CD4-positive, alpha-beta T cell treated with Interleukin-2 at 100 ng/mL for 4 hours (primary cell): ENCODE measurements at places on chromosomes 7 and 10.

DNA sequence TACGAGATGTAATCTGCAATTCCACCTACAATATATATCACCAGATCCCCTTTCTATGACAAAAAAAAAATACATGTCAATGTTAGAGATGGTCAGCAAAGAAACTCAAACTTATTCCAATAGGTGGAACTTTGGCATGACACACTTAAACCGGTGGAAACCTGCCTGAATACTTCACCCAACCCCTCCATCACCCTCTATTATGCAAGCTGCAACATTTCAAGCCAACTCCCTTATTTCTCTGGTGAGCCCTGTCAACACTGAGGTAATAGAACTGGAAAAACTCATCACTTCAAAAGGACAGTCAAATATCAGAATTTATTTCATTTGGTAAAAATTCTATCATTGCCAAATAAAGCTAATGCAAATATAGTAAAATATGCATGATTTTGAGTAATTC is 3.6 kb downstream of the ZNF438 start:
- DNase-seq, result no peak

DNA sequence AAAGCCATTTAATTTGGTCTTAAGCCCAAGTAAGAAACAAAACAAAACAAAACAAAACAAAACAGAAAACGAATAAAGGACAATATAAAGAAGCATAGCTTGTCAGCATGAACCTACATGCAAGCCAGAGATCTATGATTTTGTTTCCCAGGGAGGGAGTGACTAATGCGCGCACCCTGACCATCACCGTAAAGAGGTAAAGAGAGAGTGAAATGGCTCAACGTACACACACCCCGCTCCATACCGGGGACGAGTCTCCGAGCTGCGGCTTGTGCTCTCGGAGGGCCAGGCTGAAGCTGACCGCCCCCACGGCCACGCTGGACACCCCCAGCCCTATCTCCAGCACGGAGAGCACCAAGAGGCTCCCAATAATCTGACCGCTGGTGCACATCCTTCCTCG is 1.1 kb downstream of the TMEM196 start:
- DNase-seq, result no peak

GRCh38 chr10:86285136-86285790 is 81.3 kb downstream of the GRID1 start:
- DNase-seq, result no peak

GRCh38 chr10:16960551-16960950 is 143.3 kb upstream of the RSU1 start:
- no peak for DNase-seq

- peak; percentile 26 for DNase-seq
Measured at GRCh38 chr7:92639213-92639896, 49.2 kb upstream of the FAM133B start.

GRCh38 chr10:129972145-129972965 is 8.3 kb upstream of the EBF3 start:
- no peak for DNase-seq

DNA sequence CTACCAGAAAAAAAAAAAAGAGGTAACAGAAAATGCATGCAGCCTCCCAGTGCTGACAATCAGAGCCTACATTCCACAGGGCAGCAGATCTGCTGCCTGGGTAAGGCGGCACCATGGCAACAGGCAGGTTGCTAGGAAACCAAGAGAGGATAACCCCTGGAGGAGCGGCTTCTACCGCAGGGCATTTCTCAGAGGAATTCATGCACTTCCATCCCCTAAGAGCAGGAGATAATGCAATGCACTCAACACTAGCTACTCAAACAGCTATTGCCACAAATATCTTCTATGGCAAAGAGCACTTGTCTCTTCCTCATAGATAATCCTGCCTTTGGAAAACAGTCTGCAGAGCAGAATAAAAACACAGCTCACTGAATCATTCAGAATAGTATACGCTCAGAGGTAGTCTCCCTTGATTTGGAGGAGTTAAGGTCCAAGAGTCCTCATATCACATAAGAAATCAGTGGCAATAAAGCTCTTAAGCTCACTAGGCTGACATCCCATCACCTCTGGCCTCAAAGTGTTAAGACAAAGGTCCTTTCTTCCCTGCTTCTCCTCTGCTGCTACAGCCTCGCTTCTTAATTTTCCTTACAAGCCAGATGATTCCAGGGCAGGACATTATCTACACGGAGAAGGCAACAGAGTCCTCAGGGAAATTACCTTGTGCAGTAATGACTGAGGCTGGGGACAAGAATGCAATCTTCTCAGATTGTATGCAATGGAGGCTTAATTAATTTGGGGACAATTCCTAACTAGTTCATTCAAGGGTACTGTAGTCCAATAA is 10.7 kb downstream of the PSAP start:
- no peak for DNase-seq

- DNase-seq, result no peak
Measured at GRCh38 chr10:124911124-124912067, 30.5 kb upstream of the ZRANB1 start.

DNA sequence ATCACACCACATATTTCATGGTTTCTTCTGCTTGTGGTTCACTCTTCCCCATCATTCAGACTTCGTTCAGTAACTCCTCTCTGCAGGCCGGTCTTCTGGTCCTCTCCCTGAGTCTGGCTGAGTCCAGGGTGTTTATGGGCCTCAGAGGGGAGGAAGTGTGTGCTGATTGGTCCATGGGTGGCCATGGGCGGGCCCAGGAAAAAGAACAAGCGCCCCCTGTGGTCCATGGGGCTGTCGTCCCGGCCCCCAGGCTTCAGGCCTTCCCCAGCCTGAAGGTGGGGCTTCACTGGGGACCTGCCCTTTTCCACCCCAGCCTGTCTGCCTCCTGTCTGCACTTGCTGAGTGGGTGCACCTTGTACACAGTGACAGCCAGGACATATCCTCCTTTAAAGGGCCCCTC is 123.7 kb downstream of the VIPR2 start:
- no peak for DNase-seq

DNA sequence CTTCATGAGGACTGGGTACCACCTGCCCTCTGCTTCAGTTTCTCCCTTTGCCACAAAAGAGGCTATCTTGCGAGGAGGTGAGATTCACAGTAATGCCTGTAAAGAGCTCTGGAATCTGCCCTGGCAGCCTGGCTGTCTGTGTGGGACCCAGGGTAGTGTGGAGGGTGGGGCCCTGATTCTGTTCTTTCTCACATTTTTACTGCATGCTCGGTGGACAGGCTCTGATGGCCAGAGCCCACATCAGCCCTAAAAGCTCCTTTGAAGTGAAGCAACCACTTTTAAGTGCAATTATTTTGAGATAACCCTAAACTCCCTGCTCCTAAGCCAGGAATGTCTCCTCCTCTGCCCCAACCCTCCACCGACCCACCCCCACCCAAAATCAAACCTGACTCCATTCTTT is 92.1 kb upstream of the PODXL start:
- DNase-seq, result no peak

DNA sequence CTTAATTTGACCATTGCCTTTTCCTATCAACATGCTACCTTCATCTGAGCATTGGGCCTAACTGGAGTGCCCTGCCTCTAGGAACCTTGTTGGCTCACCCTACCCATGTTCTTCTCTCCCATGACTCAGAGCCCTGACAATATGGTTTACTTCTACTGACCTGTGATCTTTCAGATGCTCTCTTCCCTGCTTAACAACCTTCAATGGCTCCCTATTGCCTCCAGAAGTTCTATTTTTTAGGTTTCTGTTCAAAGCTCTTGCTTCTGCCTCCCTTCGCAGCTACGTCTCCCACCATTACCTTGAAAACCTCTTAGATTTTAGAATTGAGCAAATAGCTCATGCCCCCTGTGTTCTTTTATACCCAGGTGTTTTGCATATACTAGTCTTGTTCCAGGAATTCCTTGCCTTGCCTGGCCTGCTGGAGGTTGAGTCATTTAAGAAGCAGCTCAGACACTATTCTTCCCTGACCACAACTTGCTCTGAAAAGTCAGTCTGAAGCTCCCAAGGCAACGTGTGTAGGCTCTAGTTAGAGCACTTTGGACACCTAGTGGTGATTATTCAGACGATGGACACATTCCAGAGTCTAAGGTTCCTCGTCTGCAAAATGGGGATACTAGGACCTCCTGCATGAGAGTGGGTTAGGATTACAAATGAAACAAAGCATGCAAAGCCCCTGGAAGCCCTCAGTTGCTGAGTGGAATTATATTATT is 64.4 kb upstream of the EMX2 start:
- no peak for DNase-seq

DNA sequence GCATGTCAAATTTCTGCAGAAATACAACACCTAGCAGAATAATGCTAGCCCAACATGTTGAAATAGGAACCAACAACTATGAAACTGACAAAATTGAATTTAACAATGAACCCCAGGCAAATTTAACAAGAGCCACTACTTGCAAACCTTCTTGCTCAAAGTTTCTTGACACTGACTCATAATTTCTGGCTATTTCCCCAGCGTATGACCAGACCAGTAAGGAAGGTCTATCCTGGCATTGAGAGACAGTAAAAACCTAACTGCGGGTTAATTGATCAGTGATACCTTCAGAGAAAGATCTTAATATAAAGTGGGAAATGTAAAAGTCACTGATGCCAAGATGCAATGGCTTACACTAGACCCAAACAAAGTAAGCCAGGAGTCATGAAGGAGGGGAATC is 510.1 kb downstream of the ARL4A start:
- no peak for DNase-seq

GRCh38 chr10:34758447-34758996 is 56.6 kb downstream of the PARD3 start:
- no peak for DNase-seq

DNA sequence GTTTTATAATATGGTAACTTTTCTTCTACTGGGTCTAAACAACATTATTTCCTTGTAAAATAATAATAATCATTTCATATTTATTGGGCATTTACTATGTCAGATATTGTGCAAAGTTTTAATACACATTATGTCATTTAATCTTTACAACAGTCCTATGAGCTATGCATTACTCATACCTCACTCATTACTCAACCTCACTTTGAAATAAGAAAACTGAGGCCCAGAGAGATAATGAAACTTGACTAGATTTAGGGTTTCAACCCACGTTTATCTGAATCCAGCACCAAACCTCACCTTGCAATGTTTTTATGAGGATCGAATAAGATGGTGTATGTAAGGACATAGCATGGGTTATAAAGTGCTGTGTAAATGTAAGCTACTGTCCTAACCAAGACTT is 153.2 kb upstream of the SLC13A1 start:
- no peak for DNase-seq

GRCh38 chr7:128102490-128103291 is 71.5 kb upstream of the LRRC4 start:
- no peak for DNase-seq

DNA sequence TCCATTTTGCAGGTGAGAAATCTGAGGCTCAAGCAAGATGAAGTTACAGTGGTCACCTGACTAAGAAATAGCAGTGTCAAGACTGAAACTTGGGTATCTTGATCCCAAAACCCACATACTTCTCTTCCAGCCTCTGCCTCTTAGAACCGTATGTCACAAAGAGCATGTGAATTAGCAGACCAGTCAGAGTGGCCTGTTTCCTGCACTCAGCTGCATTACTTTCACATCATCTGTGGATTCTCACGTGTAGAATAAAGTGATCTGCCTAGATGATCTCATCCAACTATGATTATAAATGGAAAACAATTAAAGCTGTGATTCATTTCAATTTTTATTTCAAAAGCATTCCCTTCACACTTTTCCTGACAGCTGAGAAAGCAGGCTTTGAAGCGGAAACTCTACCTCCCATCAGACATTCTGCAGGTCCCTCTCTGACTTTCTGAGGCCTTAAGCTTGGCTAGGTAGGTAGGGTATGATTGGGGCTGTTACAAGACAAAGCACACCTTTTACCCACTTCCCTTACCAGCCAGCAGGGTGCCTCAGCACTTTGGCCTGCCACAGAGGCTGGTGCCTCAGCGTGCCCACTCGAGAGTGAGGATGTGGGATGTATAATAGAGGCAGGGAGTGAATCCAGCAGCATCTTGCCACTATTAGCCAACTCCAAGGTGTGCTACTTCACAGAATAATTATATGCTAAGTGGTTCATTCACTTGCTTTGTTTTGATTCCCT is 70.2 kb upstream of the PDE1C start:
- no peak for DNase-seq

GRCh38 chr7:104643587-104644217 is 315.3 kb downstream of the LHFPL3 start:
- no peak for DNase-seq

GRCh38 chr7:83695128-83695960 is 46.4 kb upstream of the SEMA3E start:
- no peak for DNase-seq

DNA sequence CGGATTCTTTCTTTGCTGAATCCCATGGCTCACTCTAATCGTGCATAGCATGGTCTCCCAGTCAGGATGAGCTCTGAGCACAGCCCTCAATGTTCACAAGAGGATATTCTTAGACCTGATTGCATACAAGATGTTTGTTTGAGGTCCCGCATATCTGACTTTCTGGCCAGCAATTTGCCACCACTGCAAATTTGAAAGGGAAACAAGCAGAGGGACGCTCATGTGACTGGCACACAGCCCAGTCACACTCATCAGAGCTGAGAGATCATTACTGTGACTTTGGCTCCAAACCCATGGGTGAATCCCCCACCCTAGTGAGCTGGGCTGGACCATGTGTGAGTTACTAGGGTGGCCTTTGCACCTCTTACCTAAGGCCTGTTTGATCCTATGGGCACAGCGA is 9.9 kb downstream of the TAS2R41 start:
- no peak for DNase-seq

DNA sequence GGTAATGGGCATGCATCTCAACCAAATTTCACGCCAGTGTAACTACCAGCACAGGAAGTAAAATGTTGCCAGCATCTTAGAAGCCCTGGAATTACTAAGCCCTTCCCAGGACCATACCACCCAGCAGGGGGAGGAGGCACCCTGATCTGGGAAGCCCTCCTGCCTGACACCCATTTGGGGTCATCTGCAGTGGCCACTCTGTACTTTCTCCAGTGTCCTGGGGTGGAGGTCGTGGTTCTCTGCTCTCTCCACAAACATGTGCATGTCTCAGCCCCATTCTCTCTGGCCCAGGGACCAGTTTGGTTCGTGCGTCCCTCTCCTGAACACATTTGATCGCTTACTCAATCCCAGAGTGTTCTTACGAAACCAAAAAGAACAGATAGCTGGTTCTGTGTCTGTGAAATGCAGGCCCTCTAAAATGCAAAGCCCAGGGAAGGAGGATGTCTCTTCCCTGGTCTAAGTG is 9.4 kb upstream of the LRRC27 start:
- no peak for DNase-seq

DNA sequence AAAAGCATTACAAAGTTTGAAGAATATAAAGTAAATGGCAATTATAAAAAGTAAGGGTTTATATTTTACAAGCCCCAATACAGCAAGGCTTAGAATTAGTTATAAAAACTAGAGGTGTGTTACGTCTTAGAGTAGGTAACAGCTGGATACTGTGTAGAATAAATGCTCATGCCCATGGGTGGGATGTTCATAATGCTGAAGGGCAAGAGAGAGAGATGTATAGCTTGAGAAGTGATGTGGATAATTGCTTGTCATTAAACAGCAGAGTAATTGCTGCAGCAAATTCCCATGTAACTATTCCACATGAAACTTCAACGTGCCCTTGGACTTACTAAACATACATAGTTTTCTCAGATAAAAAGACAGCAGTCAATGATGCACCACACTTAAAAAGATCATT is 233.8 kb downstream of the IMMP2L start:
- DNase-seq, result no peak

- no peak for DNase-seq
Measured at GRCh38 chr10:112631501-112632400, 184.7 kb downstream of the VTI1A start.
